ENCODE measurements at places on chromosomes 1 and 21. TPM values are rescaled to one million over a fixed set of nuclear protein-coding genes. Genes with fewer than 3 reads are reported as not detected.

DNA sequence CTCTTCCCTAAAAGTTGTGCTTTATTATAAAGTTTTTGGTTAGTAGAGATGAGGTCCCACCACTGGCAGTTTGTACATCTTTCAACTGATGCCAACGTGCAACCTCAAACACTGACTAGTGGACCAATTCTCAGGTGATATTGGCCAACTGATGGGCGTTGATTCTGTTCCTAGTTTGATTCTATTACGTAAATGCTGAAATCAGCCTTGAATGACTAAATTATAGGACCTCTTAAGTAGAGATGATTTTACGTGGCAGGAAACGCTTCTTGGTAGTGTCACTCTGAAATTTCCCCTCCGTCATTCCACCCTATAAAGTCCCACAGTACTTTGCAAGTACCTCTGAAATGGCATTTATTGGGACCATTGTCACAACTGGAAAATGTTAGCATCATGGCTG is 8.8 kb upstream of the FNDC7 start:
- DNase-seq = no peak

DNA sequence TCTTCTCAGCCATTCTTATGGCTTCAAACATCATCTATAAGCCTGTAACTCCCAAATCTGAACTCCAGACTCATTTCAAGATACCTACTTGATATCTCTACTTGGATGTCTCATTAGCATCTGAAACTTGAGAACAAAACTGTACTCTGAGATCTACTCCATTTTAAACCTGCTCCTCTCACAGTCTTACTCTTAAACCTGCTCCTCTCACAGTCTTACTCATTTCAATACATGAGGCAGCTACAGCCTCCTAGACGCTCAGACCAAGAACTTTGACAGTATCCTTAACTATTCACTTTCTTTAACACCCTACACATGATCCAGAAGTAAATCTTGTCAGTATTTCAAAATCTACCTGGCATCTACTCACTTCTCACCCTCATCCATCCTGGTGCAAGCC is 54.3 kb downstream of the NBPF6 start:
- DNase-seq = no peak

DNA sequence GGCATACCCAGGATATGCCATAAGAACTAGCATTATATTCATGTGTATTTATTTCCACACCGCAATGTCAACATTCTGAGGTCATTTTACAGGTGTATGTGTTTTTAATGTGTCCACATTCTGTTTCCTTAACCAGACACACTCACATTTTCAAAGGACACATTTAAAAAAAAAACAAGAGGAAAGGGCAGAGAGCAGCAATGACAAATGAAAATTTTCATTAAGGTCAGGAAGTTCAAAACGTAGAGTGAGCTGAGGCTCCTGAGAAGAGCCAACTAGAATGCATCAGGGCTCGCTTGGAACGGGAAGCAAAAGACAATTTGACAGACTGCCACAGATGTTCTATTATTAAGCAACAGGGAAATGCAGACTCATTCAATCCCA is 4.8 kb upstream of the GNPAT start:
- DNase-seq = no peak

S100A9 gene
- 729 TPM for total RNA-seq

CHI3L2 gene
- total RNA-seq = 115 TPM

MRPL24 gene
- total RNA-seq = 34.6 TPM

GRCh38 chr1:107327446-107327845 is 186.6 kb downstream of the NTNG1 start:
- DNase-seq = no peak

GRCh38 chr1:24236789-24237371 is 49.8 kb upstream of the IFNLR1 start:
- no peak for DNase-seq

OR2AK2 gene
- not detected for total RNA-seq

DNA sequence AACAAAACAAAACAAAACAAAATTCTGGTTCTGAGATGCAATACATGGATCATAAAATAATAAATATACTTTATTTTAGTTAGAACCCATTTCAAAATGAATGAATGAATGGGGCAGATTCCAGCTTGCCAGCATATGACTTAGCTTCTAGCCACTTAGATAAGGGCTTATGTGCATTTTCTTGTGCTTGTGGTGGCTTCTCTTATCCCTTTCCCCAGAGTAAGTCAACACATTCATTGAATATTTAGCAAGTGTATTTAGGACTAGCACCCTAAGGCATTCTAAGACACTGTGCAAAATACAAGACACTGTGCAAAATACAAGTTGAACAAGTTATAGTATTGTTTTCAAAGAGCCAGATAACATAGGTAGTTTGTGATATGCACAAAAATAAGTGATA is 4.7 kb downstream of the ADIPOR1 start:
- no peak for DNase-seq

TLCD4 gene
- 17.3 TPM for total RNA-seq

SAMSN1 gene
- 27.1 TPM for total RNA-seq

All from upper lobe of left lung (tissue), 6 donors.